ENCODE measurements at places on chromosomes 12 and 14.

DNA sequence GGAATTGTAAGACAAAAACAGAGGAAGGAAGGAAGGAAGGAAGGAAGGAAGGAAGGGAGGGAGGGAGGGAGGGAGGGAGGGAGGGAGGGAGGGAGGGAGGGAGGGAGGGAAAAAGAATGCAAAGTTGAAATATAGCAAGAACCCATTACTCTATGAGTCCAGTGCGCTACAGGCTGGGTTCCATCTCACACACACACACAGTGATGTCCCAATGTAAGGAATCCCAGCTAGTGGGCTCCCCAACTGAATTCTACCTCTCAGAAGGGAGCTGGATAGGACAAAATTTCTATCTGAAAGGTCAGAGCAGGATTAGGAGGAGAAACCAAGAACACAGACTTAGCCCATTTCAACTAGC, 173.4 kb downstream of the DAD1 start:
- DNase-seq, result no peak

GRCh38 chr12:49887536-49888401, 15.9 kb downstream of the FAIM2 start:
- no peak for DNase-seq

- no peak for DNase-seq
These were observed 8.3 kb downstream of the XPOT start for GRCh38 chr12:64412459-64412858.

DNA sequence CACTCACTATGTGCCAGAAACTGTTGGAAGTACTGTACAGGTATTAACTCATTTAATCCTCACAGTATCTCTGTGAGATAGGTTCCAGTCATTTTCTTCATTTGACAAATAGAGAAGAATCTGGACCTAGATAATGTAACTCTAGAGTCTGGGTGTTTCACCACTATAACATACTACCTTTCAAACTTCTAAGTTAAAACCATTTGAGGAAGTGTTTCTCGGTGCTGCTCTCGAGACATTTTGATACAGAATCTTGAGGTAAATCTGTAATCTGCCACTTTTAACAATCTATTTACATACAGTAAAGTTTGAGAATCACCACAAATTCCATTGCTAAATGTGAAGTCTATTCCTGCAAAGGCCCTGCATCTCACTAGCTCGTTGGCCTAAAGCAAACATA, 8.8 kb downstream of the OLR1 start:
- DNase-seq, result no peak

GRCh38 chr14:91906374-91906773, 39.0 kb upstream of the TC2N start:
- DNase-seq, result no peak

GRCh38 chr14:71011479-71011878, 104.2 kb downstream of the PCNX1 start:
- DNase-seq, result no peak

- DNase-seq, result no peak
These were observed 84.7 kb downstream of the SLC41A2 start for GRCh38 chr12:104873374-104873773.

DNA sequence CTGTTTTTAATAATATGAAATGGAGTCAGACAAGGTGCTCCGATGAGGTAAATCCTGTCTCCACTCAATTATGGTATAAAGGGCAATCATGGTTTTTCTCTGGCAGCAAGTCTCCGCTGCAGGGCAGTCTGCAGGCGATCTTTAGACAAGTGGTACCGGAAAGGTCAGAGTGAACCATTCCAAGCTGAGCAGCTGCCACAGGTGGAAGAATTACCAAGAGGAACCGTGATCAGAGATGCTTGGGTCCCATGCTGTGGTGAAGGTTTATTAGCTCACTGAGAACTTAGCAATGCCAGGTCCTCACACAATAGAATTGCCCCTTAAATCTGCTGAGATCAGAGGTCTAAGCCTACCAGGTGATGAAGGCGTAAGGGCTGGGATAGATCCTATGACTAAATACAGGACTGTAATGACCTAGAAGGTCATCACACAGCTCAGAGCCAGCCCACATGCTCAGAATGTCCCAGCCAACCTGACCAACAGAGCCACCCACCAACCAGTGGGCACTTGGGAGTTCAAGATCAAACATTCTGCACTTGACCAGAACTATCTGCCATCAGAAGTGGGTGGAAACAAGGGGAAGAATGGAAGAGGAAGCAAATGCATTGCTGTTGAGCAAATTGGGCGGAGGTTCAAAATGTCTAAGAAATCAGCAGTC, 175.2 kb upstream of the BCL2L14 start:
- DNase-seq, result no peak

DNA sequence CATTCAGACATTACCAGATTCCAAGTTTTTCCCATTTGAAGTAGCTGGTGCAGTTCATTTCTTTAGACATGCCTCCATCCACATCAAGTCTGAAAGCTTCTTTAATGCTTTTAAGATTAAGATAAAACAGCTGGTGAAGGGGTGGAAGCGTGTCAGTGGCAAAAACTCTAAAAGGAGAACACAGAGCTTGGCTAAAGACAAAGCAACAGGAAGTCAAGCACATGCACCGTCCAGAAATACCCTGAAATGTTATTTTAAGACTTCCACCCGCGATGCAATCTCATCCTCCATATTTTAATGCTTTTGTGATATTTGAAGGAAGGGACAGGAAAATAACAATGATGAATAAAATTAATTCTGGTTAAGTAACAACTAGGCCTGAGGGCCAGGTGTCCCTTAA, 31.8 kb downstream of the PPM1H start:
- DNase-seq, result no peak

DNA sequence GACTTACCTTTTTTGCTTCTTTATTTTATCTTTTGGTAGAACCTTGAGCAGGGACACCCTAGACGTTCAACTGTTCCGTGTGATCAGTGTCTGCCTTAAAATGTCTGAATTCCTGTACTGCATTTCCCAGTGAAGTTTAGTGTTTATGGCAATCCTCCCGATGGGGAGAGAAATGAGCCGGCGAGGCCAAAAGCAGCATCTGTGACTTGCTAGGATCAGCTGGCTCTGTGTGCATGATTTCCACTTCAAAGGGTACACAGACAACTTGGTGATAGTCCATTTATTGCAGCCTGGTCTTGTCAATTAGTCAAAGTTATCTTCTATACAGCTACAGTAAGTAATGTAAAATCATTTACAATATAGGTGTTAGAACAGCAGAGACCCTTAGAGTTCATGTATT, 768.5 kb downstream of the DIO2 start:
- no peak for DNase-seq

DNA sequence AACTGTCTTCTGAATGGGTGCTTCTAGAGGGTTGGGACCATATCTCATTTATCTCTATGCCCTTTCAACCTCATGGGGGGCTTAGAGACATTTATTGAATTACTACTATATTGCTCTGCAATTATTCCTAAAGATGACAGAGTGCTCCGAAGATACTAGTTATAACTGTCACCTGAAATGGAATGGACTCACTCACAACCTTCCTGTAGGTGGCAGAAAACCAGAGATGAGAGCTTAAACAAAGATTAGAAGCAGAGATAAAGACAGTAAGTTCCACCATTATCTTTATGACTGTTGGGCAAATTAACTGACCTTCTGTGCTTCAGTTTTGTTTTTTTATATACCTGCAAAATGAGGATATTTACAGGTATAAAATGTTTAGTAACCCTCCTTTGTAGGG, 31.5 kb upstream of the GTF2A1 start:
- DNase-seq, result no peak

- DNase-seq, result no peak
These were observed 10.7 kb upstream of the SRSF9 start for GRCh38 chr12:120480211-120480610.

- no peak for DNase-seq
These were observed 239.1 kb downstream of the DIO2 start for GRCh38 chr14:79972230-79972629.

- DNase-seq, result no peak
These were observed 5.4 kb downstream of the CHURC1 start for GRCh38 chr14:64919618-64920017.

DNA sequence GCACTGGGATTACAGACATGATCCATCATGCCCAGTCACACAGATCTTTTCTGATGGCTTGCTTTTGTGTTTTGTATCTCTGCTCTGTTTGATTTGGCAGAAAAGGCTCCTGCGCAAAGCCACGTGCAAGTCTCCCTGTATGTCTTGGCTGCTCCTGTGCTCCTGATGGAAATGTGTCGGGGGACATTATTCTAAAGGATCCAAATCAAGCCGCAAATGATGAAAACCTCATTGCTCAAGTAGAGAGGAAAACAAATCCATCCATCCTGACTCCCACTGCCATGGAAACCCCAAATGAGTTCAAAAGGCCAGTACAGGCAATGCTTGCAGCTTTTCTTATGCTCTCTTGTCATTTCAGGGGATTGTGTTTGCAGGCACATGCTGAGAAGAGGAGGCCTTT, 93.8 kb downstream of the NDUFA12 start:
- DNase-seq, result no peak

DNA sequence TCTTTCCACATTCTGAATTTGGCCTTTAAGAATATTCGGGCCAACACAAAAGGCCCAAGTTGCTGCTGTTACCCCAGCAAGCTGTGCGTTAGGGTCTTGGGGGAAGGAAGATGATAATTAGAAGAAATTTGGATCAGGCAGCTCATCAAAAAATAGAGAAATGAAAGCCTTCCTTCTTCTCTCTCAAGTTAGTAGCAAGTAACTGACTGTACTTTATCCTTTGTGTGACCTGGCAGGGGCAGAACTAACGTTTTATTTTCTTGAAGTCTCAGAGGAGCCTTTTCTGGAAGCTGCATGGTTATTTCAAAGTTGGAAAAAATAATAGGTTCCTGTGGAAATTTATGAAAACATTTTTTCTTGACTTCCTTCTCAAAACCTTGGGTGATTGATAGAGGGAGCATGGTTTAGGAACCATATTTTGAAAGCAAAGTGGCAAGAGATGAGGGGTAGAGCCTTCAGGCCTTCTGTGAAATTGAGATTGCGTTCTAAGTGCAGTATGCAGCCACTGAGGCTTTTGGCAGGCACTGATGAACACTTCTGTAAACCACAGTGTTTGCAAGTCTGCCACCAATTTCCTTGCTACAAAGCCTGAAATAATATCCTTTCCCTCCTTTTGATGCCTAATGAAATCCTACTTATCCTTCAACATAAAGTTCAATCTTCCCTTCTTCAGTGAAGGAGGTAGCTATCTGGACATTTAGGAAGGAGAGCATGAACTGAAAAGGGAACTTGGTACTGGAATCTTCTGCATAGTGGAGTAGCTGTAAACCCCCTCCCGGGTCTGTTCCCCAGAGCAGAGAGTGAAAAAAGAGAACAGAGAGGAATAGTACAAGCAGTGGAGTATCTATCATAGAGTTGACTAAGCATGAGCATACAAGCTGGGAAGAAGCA, 123.2 kb downstream of the FGD4 start:
- DNase-seq, result no peak

GRCh38 chr12:46516933-46517578, 144.5 kb upstream of the SLC38A2 start:
- DNase-seq, result no peak

DNA sequence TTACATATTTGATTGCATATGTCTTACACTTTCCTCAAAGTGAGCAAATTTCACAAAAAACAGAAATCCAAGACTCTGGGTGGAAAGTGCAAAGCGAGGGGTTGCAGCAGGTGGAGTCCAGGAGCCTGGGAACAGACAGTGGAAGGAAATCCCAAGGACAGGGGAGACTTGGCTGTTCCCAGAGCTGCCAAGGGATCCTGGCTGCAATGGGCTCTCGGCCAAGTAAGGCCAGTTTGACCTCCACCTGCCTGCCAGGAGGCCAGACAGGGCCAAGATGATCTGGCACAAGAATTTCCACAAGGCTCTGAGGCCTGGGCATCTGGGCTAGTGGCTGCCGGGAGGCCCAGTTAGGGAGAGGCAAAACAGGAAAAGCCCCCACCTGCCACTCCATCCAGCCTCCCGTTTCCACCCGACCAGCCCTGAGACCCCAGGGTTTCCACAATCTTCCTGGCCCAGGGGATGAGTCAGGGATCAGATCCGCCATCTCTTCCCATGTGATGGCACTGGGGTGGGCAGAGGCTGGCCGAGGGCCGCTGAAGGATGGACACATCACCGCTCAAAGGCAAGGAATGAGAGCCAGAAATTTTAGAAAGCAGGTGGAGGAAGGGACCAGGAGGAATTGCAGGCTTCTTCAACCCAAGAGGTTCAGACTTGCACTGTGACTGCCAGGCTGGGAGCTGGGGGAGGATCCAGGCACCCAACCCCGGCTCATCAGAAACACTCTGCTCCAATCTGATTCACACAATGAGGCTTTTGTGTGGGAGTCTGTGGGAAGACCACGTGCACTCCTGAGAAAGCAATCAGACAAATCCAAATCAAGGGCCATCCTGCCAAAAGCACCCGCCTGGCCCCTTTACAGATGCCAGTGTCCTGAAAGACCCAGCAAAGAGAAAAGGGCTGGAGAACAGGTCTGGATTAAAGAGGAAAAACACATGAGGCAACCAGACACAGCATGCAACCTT, 16.3 kb downstream of the SCARB1 start:
- no peak for DNase-seq

GRCh38 chr12:24993793-24994192, 44.9 kb upstream of the BCAT1 start:
- no peak for DNase-seq

DNA sequence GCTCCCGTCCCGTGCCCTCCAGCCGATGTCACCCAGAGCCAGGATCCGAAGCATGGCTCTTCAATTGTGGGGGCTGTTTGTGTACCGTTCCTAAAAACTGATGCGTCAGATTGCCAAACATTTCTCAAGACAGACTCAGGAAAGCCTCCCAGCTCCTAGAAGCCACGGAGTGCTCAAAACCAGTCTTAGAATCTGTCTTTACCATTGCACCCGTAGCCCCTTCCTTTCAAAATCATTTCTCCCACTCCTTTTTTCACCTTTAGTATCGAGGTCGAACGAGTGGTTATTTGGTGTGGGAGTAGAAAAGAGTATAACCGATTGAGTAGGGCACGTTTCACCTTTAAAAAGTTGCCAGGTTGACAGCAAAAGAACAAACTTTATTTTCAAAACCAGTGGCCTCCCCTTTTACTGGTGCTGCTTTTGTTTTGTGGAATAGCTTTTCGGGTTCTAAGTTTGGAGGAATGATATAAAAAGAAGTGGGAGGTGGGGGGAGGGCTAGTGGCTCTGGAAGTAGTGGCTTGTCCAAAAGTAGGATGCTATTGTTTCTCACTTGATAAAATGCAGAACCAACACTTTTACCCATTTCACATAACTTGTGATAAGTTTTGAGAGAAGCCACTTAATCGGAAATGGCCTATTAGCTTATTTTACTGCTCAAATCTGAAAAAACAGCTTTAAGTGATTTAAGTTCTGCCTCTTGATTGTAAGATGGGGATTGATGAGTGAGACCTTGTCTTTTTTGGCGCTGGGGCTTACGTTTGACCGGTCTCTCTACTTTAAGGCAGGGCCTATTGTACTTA, 803 bp downstream of the STK38L start:
- DNase-seq, result no peak

- DNase-seq, result no peak
These were observed 18.0 kb upstream of the OR4K5 start for GRCh38 chr14:19902409-19902808.

GRCh38 chr12:57139796-57140649, 7.4 kb downstream of the LRP1-AS start:
- no peak for DNase-seq

Measured in stimulated activated CD4-positive, alpha-beta T cell treated with anti-CD3 and anti-CD28 coated beads, Interleukin-1b, Interleukin-23, amount 100 ng/mL, for 1 hour (primary cell).